Nucleus accumbens (tissue), 56 donors: ENCODE measurements at places on chromosomes 1 and 21.

- DNase-seq: no peak
These were observed 1.7 kb upstream of the LCE7A start for GRCh38 chr1:152858062-152858461.

- no peak for DNase-seq
These were observed 214.7 kb upstream of the EDN2 start for GRCh38 chr1:41698916-41699860.

GRCh38 chr1:32988665-32989064 is 24.1 kb upstream of the RNF19B start:
- no peak for DNase-seq

GRCh38 chr1:90824551-90824950 is 107.4 kb upstream of the BARHL2 start:
- no peak for DNase-seq

GRCh38 chr21:41712201-41712600 is 54.7 kb downstream of the RIPK4 start:
- DNase-seq: no peak

- no peak for DNase-seq
These were observed 108.8 kb downstream of the KIAA0319L start for GRCh38 chr1:35448344-35448801.

- no peak for DNase-seq
These were observed 500.9 kb downstream of the NPHP4 start for GRCh38 chr1:5491207-5491904.

GRCh38 chr1:43316738-43317520 is 16.1 kb downstream of the TIE1 start:
- no peak for DNase-seq

DNA sequence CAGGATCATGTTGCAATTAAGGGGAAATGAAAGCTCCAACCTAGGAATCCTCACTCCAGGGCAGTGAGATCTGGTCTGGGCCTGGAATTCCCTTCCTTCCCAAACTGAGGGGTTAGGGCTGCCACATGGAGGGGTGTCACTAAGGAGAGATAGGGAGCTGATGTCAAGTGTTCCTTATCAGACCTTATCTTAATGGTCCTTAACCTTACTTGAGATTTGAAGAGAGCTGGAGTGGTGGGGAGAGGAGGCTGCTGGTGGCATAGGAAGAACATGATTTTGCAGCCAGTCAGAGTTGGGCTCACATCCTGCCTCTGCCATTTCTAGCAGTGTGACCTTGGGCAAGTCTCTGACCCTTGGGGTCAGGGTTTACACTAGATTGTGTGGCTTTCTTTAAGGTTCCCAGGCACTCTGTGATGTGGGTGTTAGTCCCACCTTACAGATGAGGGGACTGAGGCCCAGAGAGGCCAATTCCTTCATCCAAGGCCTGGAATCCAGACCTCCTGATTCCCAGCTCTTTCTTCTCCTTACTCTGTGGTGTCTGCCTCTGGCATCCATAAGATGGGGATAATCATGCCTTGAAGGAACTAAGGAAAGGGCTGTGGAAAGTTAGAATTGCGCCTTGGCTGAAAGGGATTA is 56.3 kb upstream of the SYNC start:
- no peak for DNase-seq

GRCh38 chr1:7128293-7128692 is 343.0 kb downstream of the CAMTA1 start:
- DNase-seq: no peak

GRCh38 chr1:156767879-156768604 is 707 bp downstream of the PRCC start:
- DNase-seq: no peak

DNA sequence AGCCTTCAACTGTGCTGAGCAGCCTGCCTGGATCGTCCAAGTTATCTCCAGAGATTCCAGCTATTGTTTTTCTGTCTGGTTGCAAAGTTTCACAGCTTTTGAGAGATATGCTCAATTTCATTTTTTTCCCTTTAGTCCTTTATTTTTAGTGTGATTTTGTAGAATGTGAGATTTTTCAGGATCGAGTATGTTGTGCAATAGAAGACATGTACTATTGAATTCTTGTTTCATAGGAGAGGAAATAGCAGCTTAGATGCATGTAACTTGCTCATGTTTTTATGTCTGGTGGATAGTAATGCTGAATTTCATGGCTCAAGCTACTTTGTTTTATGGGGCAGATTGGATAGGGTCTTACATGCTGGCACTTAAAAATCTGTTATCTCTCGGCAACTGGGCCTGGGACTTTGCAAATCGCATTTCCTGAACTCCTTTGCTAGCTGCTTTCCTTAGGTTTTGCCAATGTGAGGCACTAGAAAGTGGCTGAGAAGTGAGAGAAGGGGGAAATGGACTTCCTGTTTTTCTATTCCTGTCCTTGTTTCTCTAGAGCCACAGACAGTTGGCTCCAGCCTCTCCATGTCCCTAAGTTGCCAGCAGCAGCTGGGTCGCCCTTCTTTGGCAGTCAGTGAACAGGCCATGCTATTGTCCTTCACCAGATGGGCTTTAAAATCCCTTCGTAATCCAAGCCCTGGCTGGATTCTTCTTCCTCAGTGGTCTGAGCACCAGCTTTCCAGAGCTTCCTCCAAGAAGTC is 101.4 kb upstream of the PDE4B start:
- peak; percentile 23 for DNase-seq

- DNase-seq: no peak
These were observed 303.1 kb upstream of the RUNX1 start for GRCh38 chr21:35352066-35352770.

GRCh38 chr1:163047951-163048659 is 21.1 kb upstream of the RGS4 start:
- no peak for DNase-seq

- no peak for DNase-seq
These were observed 181.0 kb upstream of the FGGY start for GRCh38 chr1:59115865-59116264.

- DNase-seq: no peak
These were observed 1383.1 kb upstream of the ADGRL2 start for GRCh38 chr1:80417671-80418070.

DNA sequence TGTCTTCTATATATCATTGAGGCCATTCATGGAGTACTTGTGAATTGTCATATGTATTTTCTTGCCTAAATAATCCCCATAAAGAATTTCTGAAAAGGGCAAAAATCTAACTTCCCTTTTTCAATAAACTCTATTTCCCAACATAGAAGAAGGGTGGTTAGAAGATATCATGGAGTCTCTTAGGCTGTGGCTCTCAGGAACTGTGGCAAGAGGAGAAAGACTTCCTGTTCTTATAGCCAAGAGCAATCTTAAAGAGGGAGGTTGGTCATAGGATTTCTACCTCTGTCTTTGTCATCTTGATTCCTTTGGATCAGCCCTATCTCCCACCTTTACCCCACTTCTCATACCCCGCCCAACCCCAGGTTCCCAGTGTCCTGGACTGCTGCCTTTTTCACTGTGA is 175.8 kb downstream of the TYW3 start:
- DNase-seq: no peak

DNA sequence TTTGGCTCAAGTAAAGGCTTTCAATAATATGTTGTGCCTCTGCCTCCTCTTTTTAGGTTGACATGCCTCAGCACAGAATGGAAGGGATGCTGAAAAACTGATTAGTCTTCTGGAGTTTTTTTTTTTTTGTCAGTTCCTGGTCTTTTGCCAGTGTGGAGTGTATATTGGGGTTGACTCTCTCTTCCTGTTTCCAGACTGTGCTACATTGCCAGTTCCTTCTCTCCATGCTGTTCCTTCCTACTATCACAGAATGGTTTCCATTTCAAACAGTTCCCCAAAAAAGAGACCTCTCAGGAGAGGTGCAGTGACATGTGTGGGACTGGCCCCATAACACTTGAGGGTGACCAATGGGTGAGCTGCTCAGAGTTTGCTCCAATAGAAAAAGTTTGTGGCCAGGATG is 101.7 kb upstream of the ETV3 start:
- no peak for DNase-seq

DNA sequence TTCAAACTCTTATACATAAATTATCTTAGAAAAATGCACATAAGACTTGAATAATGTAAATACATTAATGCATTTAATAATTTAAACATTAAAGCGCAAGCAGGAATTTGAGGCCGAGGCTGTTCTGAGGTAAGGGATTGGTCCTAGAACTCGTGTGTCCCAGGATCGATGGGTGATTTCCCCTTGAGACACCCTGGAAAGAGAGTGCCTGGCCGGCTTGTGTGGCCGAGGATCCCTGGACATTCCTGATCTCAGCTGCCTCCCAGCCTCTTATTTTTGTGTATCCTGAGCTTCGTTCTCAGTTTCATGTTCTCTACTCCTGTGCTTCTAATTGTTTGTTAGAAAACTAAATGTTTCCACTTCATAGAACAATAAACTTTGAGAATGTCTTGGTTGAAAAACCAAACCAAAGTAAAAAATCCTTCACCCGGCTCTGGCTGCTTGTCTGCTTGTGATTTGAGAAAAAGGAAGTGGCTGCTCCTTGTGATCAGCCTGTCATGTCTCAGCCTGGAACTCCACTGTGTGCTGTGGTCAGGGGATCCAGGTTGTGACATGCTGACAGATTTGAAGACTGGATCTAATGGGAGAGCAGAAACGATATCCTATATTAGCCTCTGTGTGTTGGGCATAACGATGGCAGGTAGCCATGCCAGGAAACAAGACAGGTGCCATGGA is 40.7 kb downstream of the PEX14 start:
- DNase-seq: no peak

GRCh38 chr1:185916861-185917260 is 182.7 kb downstream of the HMCN1 start:
- no peak for DNase-seq

DNA sequence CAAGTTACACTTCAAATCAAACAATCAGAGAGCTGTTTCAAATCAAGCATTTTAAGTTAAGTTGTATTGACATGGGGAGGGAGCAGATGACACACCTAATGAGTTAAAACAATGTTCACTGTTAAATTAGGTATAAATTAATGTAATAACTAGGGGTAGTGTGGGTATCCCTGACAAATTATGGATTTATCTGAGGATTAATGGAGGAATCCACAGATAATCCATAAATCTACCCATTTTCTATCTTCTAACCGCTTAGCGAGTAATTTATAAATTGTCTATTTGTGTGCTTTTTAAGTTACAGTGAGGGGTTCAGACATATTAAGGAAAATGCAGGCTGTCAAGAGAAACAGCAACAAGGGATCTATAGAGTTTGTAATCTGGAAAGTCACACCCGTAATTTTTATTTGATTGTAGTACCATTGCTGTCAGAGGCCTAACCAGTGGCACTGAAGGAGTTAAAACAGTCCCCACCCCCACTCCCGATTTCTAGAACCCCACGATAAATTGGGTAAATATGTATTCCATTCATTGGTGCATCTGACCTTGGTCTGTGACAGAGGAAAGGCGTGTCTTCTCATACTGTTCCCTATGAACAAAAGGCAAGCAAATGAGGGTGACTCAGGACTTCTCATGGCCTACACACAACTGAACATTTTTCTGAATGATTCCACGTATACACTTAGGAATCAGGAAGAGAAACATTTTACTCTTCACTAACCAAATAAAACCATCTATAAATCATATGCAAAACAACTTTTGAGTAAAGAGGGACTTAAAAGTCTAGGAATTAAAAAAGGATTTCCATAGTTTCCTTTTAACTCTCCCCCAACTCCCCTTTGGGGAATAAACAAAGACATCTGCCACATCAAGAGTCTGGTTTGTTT is 7.4 kb downstream of the IRF2BP2 start:
- no peak for DNase-seq

DNA sequence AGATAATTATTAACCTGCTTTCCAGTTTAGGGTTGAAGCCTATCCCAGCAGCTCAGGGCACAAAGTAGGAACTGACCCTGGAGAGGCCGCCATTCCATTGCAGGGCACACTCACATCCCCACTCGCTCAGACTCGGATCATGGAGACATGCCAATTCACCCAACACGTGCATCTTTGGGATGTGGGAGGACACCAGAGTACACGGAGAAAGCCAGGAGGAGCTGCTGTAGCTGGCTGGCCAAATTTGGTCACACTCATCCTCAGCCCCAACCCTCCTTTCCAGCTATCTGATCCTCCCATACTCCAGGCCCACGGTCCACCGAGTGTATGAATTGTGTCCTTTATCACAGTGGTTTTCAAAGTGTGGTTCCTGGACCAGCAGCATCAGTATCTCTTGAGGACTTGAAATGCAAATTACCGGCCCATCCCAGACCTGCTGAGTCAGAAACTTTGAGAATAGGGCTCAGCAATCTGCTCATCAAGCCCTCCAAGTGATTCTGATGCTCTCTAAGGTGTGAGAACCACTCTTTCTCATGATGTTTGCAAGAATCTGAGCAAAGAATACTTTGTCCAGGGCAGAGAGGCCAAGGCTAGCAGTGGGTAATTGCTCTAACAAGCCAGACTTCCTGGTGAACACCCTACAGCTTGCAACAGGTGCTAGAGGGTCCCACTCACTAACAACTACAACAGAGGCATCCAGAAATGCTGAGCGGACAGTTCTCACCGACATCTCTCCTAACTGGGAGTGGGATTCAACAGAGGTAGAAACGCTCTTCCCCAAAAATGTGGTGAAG is 26.3 kb downstream of the IER5 start:
- DNase-seq: no peak

DNA sequence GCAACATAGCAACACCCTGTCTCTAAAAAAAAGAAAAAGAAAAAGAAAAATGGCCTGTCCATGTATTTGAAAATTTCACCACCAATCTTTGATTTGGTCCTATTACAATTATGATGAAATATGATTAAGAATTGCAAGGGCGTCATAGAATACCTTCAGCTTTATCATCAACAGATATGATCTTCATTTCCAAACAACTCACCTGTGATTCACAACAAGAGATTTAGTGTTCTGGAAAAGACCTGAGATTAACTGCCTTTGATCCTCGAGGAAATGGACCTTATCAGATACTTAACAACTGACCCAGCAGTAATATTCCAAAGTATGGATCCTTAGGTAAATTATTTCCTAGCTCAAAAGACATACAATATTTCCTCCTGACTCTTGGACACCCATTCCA is 3.5 kb upstream of the GSTM4 start:
- no peak for DNase-seq
